Dermis blood vessel endothelial cell (primary cell): ENCODE measurements at places on chromosomes 6 and 20.

GRCh38 chr6:37435373-37435772 lies 2.4 kb downstream of the CMTR1 start:
- no peak for DNase-seq

DNA sequence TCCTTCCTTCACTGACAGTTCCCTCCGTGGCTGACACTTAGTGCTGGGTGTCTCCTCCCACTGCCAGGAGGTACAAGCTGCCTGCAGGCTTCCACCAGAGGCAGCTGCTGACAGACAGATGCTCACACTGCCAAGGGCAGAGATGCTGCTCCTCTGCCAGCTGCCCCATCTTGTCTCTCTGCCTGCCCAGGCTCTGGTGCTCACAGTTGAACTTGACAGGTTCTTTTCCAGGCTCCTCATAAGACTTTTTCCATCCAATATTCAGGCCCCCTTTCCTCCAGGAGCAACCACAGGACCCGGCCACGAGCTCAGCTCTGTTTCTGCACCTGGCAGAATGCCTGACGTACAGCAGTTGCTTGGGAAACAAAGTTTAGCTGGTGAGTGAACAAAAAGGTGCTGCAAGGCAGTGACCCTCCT lies 79.8 kb downstream of the PSMB1 start:
- no peak for DNase-seq

DNA sequence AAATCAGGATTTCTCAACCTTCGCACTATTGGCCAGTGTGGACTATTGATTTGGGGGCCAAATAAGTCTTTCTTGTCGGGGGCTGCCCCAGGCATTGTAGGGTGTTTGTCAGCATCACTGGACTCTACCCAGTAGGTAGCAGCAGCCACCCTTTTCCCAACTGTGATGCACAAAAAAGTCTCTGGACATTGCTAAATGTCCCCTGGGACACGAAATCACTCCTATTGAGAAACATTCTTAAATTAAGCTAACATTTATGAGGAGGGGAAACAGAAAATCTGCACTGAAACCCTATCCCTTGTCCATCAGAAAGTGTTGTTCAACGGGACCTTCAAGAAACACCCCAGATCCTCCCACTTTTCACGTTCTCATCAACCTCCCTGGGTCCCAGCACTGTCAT lies 54.2 kb downstream of the NFATC2 start:
- DNase-seq, result no peak

DNA sequence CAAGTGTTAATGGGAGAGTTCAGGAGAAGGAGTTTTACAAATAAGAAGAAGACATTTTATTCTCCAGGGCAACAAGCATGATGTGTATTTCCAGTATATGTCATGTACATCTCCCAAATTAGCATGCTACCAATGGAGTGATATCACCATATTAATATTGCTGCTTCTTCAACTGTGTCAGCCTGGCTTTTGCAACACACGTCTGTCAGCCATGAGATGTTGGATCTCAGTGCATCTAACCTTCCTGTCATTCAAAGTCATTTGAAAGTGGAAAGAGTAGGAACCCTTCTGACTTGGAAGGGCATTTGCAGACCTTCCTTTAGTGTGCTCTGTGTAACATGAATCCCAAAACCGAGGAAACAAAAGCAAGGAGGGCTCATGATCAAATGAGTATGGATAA lies 284.1 kb downstream of the ZNF217 start:
- DNase-seq, result no peak

DNA sequence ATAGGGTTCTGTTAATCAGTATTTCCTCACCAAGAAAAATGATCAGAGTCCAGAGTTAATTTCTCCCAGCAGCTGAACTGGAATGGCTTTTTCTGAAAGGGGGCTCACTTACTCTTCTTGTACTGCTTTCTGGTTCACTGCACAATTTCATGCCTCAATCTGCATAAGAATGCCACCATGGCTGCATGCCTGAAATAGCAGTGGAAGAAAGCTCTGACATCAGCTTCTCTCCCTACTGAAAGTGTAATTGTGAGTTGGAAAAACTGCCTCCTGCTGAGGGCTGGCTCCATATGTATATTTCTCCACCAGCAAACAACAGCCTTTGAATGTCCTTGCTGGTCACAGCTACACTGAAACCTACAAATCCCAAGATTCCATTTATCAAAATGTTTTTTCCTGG lies 1027.2 kb upstream of the GJE1 start:
- peak; percentile 53 for DNase-seq

GRCh38 chr6:11050731-11051130 lies 6.6 kb upstream of the ELOVL2 start:
- peak; percentile 19 for DNase-seq

DNA sequence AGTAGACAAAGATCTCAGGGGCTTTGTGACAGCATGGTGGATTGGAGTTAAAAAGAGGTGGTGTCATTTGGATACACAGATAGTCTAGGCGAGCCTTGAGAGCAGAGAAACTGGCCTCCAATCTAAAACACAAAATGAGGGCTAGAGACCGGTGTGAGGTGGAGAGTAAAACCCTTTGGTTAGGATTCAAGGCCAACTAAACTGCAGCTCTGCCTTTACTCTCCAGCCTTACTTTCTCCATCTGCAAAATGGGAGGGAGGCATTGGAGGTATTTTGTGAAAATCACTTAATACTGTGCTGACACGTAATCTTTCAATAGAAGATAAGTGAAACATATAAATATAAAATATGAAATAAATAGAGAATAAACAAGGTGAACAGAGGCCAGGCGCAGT lies 89.1 kb upstream of the QKI start:
- no peak for DNase-seq

DNA sequence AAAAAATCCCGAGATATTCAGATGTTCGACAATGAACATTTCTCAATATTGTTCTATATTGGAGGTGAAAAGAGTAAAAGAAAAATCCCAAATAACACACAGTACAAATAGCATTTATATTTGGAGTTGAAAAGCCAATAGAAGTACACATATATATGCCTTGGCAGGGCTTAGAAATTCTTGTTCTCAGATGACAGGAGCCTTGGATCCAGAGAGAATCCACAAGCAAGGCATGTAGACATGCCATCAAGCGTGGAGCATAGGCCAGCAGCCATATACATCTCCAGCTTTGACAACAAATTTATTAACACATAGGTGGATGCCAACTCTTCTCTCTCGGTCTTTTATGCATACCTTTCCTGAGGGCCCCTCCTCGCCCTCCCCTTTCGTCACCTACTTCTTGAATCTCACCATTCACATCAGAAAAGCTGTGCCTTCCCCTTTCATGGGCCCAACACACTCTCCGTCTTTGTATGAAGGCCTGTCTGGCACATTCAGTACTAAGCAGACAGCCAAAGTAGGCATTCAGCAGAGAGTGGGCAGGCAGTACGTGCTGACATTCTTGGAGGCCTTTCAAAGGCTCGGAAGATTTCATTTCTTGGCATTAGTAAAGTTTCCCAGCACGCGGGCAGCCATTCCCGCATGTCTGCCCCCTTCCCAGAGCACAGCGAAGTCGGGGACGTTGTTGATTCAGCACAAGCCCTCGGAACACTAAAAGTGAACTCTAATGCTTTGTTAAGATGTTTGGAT lies 18.2 kb downstream of the NEDD9 start:
- DNase-seq, result peak; percentile 38

GRCh38 chr6:151544453-151544852 lies 50.6 kb downstream of the CCDC170 start:
- peak; percentile 57 for DNase-seq

DNA sequence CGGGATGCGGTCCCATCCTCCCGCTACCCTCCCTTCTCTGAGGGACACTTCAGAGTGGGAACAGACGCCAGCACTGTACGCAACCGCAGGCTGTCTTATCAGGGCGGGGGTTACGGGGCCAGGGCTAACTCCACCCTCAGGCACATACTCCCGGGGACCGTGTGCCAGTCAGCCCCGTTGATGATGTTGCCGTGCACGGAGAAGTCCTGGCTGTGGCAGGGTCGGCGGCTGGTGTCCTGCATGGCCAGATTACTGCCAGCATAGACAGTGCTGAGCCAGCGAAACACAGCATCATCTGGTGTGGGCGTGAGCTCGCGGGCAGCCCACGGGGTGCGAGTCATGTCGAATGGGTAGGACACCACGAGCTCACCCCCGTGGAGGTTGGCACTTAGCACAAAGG lies 5.0 kb downstream of the CPXM1 start:
- no peak for DNase-seq

GRCh38 chr20:2509468-2509781 lies 710 bp upstream of the ZNF343 start:
- DNase-seq, result no peak

DNA sequence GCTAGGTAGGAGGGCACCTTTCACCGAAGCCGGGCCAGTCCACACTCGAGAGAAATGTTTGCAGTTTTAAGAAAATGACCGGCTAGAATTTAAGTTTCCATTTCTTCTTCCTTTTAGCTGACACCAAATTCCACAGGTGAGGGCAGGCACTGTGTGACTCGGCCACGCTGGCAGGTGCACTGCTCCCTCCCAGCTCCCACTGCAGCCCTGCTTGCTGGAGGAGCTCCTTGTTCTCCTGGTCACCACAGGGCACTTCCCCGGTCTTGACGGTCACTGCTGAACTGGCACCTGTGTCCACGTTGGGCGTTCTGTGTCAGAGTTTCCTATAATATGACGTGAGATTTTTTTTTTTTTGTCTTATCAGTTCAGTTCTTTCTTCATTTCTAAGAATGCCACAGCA lies 3.6 kb upstream of the KIF25 start:
- peak; percentile 23 for DNase-seq

GRCh38 chr6:135581211-135581610 lies 83.7 kb upstream of the AHI1 start:
- no peak for DNase-seq

DNA sequence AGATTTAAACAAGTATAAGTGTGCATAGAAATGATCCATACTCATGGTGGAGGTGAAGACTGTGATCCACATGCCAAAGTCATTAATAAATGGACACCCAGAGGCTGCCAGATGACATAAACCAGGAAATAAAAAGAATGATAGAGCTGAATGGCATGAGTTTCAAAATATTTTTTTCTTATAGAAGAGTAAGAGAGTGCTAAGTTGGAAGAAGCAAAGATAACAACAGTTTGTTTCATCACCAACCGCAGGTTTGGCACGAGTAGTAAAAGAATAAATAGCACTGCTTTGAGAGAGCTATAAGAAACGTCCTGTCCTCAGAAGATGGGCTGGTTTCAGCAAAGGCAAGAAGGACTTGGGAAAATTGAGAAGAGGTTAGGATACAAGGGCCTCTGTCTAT lies 246.9 kb downstream of the UBE3D start:
- DNase-seq, result no peak

DNA sequence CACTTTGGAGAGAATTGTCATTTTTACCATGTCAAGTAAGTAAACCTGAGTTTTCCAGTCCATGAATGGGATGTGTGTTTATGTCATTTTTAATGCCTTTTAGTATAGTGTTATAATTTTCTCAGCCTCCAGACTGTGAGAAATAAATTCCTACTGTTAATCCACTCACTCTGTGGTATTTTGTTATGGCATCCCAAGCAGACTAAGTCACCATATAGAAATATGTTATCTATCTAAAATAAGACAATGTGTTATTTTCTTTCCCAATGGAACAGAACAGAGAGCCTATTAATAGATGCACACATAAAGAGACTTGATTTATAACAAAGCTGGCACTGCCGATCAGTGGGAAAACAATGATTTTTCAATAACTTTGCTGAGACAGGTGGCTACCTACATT lies 70.2 kb upstream of the SLC4A11 start:
- no peak for DNase-seq

DNA sequence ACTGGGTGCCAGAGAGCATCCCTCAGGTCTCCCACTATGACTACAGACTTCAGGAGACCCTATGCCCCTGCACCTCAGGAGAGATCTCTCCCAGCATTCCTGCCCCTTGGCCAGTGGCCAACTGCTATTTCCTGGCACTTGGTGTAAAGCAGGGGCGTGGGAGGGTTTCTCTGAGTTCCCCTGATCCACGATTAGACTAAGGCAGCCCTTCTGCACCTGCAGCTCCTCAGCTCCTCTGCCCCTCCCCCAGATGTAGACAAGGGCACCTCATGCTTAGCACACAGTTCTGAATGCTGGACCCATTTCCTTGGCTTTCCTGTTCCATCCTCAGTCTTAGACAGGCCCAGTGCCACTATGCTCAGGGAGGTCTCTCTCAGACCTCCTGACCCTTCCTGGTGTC lies 28.6 kb downstream of the EDN1 start:
- no peak for DNase-seq
